ENCODE measurements at places on chromosomes 1 and 21. TPM values are rescaled to one million over a fixed set of nuclear protein-coding genes. Genes with fewer than 3 reads are reported as not detected.

- DNase-seq: no peak
Observed at GRCh38 chr21:44334329-44335030, 4.7 kb downstream of the CFAP410 start.

- no peak for DNase-seq
Observed at GRCh38 chr1:66336641-66336990, 197.3 kb upstream of the SGIP1 start.

GRCh38 chr1:50917138-50918137 lies 42.6 kb downstream of the FAF1 start:
- DNase-seq: no peak

DNA sequence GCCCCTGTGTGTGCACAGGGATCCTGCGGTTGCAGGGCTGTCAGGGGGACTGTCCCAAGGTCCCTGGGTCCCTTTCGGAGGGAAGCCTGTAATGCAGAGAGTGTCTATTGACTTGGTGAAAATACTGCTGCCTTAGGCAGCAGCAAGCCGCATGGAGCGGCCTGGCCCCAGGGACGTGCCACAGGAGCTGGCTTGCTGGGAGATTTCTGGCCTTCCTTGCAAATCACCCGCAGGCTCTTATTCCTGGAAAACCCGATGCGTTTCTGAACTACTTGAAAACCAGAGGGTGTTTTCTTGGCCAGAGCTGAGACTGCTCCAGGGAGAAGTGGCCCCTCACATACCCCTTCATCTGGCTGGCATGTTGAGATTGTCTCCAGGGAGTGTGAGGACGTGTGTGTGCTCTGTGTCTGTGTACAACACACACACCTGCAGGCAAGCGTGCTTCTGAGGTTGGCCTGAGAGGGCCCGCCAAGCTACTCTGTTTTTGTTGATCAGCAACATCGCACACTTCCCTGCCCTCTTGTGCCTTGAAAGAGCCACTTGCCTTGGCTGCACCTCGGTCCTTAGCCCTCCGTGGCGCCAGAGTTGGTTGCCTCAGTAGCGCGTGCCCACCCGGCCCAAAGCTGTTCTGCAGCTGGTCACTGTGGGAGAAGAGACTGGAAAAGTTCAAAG lies 10.5 kb downstream of the PRDM16 start:
- no peak for DNase-seq

GRCh38 chr21:27419153-27419552 lies 452.3 kb upstream of the ADAMTS5 start:
- DNase-seq: no peak

GRCh38 chr21:24259241-24259640 lies 1348.0 kb downstream of the MRPL39 start:
- DNase-seq: no peak

The SORT1 gene
- 30.6 TPM for polyA plus RNA-seq

Measured in urinary bladder (tissue), 4 donors.